ENCODE measurements at places on chromosomes 2 and 18. TPM values are rescaled to one million over a fixed set of nuclear protein-coding genes. Genes with fewer than 3 reads are reported as not detected.

DNA sequence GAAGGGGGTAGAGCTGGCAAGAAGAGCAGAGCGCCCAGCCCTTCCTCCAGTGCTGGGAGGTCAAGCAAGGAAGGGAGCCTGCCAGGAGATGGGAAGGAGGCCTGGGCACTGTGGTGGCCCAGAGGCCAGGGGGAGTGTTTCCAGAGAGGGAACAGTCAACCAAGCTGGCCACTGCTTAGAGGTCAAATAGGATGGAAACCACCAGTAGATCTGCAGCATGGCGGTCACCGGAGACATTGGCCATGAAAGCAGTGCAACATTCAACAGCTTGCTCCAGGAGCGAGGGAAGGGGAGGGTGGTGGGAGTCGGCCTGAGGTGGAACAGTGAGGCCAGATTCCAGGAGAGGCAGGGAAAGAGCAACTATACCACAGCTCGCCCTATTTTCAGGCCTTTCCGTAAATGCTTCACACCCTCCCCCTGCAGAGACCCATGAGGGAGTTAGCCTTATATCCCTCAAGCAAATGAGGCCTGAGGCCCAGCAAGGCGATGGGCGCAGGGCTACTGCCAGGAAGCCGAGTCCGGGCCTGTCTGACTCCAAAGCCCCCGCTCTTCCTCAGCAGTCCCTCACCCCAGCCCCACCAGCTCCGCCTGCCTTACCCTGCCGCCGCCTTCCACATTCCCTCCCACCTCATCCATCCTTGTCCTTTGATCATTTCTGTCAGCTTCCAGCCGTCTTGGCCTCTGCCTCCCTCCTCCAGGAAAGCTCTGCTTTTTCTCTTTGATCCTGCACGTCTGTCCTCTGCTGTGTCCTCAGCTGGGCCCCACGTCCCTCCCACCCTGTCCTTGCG, 17.0 kb downstream of the KCNK3 start:
- no peak for DNase-seq

DNA sequence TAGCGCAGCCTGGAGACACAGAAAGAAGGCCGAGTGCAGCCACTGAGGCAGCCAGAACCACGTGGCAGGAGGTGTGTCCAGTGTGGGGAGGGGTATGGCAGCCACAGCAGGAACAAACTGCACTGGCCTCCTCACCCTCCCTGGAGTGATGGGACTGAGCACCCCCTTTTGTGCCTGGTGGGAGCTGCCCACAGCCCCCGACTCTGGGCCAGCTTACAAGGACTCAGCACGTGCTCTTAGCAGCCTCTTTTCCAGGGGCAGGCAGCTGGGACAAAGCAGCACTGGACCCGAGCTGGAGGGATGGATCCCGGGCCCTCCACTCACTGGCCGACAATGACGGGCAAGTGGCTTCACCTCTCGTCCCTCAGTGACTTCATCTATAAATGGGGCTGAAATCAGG, 5.2 kb upstream of the KLF11 start:
- DNase-seq, result no peak

- no peak for DNase-seq
These were observed 188.1 kb downstream of the TMEM18 start for GRCh38 chr2:489084-489483.

DNA sequence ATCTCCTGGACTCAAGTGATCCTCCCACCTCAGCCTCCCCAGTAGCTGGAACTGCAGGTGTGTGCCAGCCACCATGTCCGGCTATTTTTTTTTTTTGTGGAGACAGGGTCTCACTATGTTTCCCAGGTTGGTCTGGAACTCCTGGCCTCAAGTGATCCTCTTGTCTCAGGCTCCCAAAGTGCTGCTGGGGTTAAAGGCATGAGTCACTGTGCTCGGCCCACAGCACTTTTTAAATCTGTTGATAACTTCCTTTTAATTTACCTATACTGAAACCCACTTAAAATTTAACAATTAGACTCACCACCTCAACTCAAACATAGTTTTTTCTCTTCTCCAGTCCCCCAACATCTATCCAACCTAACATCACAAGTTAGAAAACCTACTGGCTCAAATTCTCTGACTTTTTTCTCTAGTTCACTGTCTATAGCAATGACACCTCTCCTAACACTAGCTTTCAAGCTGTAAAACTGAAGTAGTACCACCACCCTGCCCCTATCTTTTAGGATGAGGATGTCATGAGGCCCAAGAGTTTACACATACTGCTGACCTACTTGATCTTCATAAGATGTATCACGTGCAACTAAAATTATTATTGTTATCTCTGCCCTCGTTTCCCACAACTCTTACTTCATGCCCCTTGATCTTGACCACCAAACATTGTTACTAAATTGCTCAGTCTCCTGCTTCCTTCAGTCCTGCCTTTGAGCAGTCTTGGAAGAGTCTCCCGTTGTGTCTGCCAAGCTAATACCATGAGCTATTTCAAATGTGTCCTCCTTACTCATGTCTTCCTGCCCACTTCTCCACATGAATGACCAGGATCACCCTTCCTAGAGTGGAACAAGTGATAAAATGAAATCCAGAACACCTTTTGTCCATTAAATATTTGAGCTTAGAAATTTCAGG, 142.3 kb upstream of the ZFP36L2 start:
- DNase-seq, result no peak

GREB1 gene
- total RNA-seq, result 0.55 TPM

SH3BP4 gene
- 0.18 TPM for total RNA-seq

DTNA gene
- total RNA-seq, result not detected

- peak; percentile 22 for DNase-seq
These were observed 82.4 kb downstream of the RBMS1 start for GRCh38 chr2:160411167-160411566.

DNA sequence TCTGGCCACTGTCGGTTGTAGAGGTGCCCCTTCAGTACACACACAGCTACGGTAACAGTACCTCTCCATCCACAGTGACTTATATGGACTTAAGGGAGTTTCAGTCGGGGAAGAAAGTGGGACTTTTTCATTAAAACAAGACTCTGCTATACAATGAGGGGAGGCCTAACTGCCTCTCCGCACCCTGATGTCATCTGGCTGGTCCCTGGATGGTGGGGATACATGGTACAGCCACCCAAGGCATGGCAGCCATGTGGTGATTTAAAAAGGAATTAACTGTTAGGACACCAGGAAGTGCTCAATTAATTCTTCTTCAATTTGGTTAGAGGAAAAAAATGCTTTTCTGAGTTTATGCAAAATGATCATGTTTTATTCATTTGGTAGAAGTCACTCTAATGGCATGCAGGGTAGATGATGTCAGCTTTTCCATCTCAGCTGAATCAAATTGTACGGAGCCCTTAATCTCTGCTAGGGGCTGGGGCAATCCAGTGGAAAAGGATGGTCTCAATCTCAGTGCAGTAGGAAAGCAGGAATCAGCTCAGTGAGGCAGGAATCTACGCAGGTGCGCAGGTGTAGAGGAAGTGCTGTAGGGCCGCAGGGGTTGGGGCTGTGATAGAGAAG, 243.9 kb downstream of the PRKCE start:
- no peak for DNase-seq

DNA sequence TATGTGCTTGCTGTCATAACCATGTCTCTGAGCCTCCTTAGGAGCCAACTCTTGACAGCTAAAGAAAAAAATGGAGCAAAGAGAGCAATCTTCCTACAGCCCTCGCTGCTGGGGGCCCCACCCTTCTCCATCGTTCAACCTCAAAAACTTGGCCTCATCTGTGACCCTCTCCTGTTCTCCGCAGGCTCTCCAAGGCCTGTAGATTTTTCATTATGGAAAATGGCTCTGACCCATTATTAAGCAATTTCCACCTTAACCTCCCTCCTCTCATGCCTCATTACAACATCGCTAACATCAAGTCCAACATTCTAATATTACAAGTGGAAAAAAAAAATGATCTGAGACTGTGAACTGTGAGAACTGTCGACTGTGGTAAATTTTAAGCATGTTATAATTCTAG, 98.7 kb downstream of the SLC8A1 start:
- no peak for DNase-seq

CCDC102B gene
- total RNA-seq, result 1.1 TPM

DNA sequence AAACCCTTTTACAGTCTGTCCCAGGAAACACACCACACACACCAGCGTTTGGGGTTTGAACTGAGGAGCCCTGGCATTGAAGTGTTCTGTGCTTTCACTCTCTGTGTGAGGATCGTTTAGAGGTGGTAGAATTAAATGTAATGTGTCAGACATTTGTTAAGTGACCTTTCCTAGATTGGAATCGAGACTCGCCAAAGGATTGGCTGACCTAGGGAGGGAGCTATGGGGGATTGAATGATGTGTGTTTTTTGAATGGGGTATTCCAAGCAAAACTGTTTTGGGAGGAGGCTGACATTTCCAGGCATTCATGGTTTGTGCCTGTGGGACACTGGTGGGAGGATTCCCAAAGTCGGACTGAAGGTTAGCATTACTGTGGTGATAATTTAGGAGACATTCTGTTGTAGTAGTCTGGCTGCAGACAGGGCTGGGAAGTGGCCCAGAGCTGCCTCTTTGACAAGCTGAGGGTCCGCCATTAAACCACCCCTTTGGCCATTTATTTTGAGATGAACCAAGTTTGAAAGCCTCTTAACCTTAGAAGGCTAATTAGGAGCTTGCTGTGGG, 1.7 kb downstream of the MYO1B start:
- DNase-seq, result no peak

SMAD2 gene
- 343 TPM for total RNA-seq

DNA sequence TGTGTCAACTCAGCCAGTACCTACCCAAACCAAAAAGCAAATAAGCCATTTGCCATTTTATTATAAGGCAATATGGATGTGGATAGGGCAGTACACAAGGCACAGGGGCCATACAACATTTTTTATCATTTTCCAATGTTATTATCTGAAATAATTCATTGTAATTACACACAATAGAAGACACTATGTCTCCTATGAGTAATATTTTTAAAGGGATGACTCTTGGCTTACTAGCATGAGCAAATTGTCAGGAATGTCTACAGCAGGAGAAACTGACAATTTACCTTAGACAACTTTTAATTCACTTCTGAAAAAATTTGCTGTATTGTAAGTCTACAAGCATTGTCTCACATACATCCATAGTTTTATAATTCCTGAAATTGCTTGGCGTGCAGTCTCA, 1193.9 kb upstream of the CELF4 start:
- no peak for DNase-seq

ELAC1 gene
- total RNA-seq, result 10.5 TPM

DNA sequence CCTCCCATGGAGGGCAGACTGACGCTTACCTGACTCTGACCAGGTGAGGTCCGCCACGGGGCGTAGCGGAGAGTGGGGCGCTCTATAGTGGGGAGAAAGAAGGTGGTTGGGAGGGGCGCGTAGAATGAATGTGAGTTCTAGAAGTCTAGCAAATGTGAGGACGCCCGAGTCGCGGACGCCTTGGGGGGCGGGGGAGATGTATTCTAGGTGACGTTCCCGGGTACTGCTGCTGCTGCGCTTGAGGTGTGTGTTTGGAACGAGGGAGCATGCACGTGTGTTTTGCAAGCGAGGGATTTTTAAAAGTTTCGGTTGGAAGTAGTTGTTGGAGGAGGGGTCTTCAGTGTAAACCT, 758 bp downstream of the RIF1 start:
- peak; percentile 61 for DNase-seq

DNA sequence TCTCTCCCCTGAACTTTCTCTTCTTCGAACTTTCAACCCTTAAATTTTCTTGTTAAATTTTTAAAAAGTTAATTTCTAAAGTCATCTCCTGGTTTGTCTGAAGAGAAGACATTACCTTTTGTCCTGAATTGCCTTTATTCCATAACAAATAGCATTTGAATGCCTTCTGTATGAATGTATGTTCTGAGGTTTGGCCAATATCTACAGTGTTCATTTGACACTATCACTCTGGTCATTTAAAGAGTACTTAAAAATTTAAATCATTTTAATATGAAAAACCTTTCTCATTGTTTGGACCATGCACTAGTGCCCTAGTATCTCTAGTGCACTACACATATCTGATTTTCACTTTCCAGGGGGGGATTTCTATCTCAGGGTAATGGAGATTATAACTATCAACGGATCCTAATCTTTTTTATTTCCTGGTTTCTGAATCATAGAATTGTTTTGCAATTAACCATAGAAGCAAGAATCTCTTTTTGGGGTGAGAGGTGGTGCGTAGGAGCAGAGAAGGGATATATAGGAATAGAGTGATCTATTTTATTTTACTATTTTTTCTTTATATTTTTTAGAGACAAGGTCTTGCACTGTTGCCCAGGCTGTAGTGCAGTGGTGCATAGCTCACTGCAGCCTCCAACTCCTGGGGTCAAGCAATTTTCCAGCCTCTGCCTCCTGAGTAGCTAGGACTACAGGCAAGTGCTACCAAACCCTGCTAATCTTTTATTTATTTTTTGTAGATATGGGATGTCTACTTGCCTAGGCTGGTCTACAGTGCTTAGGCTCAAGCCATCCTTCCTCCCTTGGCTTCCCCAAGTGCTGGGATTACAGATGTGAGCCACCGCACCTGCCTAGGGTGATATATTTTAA, 25.5 kb downstream of the TANC1 start:
- no peak for DNase-seq

G6PC2 gene
- not detected for total RNA-seq

GRCh38 chr2:227416701-227417100, 29.0 kb upstream of the SCYGR1 start:
- DNase-seq, result no peak

DNA sequence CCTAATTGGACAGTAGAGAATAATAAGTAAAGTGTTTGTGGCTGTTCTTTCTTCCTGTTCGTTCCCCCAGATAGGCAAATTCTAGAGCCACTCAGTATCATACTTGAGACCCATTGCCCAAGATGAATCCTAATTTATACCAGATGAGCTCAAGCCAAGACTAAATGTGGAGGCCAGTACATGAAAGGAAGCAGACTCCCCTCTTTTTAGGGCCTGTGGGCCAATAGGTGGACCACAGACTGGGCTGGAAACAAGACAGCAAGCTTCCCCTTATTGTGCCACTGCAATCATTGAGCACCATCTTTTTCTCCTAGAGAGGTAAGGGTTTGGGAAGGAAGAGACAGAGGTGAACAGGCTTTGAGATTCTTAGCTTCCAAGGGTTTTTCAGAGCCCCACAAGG, 141.9 kb downstream of the MGAT5 start:
- DNase-seq, result no peak

DNA sequence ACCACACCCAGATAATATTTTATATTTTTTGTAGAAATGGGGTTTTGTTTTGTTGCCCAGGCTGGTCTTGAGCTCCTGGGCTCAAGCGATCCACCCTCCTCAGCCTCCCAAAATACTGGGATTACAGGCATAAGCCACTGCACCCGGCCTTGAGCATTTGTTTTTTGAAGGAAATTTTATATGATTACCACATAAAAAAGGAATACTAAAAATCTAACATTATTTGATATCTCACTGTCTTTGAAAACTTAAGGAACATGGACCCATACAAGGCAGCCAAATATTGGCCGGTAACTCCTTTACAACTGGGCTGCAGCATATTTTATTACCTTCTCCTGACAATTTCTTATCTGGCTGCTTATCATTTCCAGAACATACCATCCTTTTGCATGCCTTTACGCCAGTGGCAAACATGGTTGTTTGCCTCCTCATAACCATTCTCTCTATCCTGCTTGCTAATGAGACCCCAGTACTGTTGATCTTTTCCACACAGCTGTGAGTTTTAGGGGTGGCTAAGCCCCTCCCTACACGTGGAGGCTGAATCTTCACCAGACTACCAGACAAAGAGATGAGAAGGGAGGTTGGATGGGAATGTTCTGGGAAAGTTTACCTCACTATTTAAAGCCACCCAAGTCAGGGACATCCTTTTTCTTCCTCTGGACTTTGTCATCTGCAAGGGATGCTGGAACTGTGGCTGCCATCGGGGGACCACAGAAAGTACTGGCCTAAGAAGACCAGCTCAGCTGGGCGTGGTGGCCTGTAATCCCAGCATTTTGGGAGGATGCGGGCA, 157.5 kb downstream of the TGIF1 start:
- DNase-seq, result no peak

NPAS2 gene
- 0.75 TPM for total RNA-seq

KCNE4 gene
- total RNA-seq, result not detected

GRCh38 chr2:27461118-27461517, 18.9 kb downstream of the KRTCAP3 start:
- no peak for DNase-seq
